ENCODE measurements at places on chromosomes 11 and 22. TPM values are rescaled to one million over a fixed set of nuclear protein-coding genes. Genes with fewer than 3 reads are reported as not detected.

GRCh38 chr11:12009617-12010321 is 1.3 kb upstream of the DKK3 start:
- DNase-seq = no peak

DNA sequence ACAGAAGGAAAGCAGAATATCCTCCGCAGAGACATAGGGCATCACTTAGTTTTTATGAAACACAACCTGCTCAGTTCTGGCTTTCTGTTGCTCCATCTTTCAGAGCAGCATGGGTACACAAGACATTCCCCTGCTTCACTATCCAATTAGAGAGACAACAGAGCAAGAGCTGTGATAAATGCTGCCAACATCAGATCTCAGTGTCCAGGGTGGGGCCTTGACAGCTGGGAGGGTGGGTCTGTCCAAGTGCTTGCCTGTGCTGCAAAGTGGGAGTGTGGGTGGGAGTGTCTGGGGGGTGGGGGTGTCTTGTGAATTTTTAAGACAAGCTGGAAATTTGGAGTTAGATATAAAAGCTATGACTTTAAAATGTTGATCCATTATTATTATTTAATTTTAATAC is 369.6 kb downstream of the TENM4 start:
- DNase-seq = no peak

- no peak for DNase-seq
Observed at GRCh38 chr22:24338726-24339451, 68.3 kb downstream of the SPECC1L start.

DNA sequence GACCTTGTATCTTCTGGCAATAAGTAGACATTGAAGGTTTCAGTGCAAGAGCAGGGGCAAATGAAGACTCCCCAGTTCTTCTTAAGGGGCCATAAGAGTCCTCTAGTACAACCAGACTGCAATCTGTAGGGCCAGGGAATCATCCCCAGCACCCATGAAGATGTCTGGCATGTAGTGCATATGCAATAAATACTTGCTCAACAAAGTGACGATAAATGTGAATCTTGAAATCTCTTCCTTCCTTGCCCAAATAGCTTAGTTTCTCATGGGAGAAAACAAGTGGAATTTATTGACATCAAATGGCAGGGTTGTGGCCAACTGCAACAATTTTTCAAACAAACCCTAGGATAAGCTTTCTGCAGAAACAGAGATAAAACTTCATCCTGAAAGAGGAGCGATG is 107.6 kb downstream of the ABTB2 start:
- no peak for DNase-seq

GRCh38 chr11:75126564-75126963 is 24.3 kb upstream of the SLCO2B1 start:
- no peak for DNase-seq

SCN3B gene
- total RNA-seq = 34.1 TPM

RBFOX2 gene
- total RNA-seq = 228 TPM

ADM2 gene
- total RNA-seq = 0.36 TPM

- DNase-seq = peak; percentile 5
Observed at GRCh38 chr11:32426192-32426591, 9.1 kb downstream of the WT1 start.

DNA sequence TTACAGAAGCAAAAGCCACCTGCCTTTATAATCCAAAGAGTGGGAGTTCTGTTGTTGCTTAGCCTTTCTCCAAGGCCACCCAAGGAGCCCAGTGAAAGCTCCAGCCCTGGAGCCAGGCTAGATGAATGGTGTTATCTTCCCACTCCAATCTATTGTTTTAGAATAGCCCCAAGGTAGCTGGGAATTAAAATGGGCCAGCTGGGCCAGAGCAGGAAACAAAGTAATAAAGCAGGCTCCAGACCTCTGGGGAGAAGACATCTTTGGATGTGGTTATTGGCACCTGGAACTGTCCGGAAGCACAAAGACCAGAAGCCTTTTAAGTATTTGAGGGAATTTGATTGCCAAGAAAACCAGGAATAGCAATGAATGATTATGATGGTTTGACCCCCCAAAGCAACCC is 8.8 kb downstream of the C11orf96 start:
- DNase-seq = no peak

DNA sequence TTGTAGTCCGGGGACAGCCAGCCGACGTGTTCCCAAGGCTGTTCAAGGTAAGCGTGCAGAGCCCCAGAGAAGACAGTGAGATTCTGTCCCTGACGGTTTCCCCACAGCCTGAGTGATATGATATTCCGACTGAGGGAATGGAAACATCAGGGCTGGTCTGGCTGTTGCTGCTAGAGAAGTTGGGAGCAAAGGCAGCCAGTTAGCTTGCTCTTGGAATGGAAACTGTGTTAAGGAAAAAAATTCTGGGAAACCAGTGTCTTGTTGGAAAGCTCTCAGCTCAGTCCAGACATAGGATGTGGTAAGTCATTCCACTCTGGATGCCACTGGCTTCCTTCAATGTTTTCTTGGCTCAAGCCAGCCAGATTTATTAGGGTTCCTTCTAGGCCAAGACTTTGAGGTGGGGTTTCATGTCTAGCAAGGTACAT is 8.8 kb downstream of the CRY2 start:
- no peak for DNase-seq

DNA sequence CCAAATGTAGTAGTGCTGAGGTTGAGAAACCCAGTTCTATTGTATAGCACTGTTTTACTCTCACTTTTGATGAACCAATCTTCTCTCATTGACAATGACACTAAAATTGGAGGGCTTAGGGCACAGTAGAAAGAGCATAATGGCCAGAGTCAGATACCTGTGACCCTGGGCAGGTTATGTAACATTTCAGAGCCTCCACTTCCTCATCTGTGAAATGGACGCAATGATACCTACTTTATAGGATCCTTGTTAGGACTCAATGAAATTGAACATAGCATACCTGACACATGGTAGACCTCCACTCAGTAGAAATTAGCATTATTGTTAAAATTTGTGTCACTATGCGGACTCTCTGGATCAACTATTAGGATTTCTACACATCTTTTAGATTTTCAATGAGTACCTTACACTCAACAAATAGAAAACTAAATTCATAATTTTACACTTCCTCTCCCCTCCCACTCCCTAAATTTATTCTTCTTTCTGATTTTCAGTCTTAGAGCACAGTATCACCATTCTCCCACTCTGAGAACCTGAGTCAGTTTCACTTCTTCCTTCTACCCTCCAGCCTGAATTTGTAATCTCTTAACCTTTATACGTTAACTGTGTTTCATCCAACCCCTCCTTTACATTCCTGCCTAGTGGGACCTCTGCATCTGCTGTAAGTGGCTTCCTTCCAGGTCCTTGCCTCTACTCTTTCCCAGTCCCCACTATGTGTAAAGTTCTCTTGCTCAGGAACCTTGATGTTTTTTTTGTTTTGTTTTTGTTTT is 78.3 kb downstream of the MICAL2 start:
- no peak for DNase-seq

DNA sequence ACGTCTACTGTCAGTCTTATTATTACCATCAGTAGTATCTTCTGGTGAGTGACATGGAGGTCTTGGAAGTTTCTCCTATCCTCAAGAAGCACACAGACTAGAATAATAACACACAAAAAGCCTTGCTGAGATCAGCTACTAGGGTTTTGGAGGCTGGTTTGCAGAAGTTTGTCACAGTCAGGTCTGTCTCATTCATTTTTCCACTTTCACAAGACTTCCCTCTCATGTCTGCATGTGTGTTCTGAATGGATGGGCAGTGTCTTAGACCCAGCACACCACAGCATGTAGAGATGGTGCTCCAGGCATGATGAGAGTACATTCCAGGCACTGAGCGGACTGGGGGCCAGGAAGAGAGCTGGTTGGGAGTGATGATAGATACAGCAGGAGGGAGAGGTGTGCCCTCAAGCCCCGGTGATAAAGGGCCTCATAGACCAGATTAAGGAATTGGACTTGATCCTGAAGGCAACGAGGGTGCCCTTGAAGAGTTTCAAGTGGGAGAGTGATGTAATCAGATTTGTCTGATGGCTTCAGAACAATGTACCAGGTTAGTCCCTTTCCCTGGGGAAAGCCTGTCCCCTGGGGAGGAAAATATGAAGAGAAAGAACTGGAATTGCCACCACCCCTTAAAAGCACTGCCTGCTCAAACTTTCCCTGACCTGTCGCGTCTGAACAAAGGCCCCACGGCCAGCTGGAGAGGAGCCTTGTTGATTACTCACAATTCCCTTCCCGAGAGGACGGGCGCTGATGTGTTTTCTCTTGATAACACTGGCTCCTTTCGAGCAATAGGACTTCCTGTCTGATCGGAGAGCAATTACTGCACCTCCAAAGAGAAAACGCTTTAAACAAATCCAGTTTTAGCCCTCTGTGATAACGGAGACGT is 45.1 kb upstream of the LMO2 start:
- DNase-seq = peak; percentile 45

GRCh38 chr22:30610299-30610698 is 3.3 kb downstream of the TCN2 start:
- no peak for DNase-seq

GRCh38 chr11:116527180-116527991 is 245.4 kb downstream of the BUD13 start:
- no peak for DNase-seq

UBQLNL gene
- total RNA-seq = 4.4 TPM

INS gene
- not detected for total RNA-seq

- no peak for DNase-seq
Observed at GRCh38 chr11:102148059-102148458, 37.8 kb downstream of the YAP1 start.

CLP1 gene
- total RNA-seq = 31.1 TPM

GRCh38 chr11:102468616-102469195 is 16.1 kb upstream of the TMEM123 start:
- no peak for DNase-seq

GRCh38 chr22:23856721-23857605 is 712 bp upstream of the SLC2A11 start:
- peak; percentile 41 for DNase-seq

DGCR6 gene
- total RNA-seq = 1.1 TPM

DNA sequence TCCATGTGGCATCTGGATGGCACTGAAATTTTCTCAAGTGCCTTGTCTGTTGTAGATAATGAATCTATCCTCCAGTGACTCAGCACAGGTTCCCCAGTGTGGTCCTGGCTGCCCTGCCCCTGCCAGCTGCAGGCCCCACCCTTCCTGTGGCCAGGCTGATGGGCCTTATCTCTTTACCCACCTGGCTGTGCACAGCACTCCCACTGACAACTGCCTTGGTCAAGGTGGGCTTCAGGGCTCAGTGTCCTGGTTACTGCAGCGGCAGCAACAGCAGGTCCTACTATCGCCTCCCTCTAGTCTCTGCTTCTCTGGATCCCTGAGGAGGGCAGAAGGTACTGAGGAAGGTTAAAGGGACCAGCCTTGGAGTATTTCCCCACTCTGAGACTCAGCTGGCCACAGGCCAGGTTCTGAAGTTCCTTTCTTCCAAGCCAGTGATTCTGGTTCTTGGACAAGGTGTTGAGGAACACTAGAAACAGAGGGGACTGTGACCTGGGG is 3.1 kb downstream of the HMBS start:
- no peak for DNase-seq

DNA sequence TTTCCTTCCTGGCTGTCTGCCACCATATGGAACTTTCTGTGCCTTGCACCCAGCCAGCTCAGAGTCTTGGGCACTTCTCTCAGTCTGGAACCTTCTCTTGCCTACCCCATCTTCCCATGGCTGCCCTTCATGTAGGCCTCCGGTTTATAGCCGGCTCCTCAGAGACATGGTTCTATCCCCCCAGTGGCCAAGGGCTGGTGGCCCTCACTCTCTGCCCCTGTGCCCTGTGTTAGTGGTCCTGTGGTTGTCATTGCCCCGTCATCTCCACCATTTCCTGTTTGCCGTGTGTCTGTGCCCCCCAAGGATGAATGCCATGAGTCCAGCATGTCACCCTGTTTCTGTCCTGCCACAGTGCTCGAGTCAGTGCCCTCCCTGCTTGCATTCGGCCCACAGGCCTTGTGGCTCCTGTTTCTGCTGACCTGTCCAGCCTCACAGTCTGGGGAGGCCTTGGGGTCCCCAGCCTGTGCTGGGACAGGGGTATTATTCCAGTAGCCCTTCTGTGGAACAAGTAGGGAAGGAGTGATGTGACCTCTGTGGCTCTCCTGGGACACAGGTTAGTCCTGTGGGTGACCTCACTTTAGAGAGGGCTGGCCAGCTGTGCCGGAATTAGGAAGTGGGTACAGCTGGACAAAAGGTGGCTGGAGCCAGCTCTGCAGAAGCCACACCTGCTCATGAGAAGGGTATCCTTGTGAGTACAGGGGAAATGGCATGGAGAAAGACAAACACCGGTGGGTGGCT is 30.7 kb downstream of the ST3GAL4 start:
- no peak for DNase-seq

GRCh38 chr11:100093698-100094097 is 593.4 kb upstream of the ARHGAP42 start:
- DNase-seq = no peak

GRCh38 chr11:7573558-7574296 is 59.9 kb downstream of the PPFIBP2 start:
- DNase-seq = no peak

DNA sequence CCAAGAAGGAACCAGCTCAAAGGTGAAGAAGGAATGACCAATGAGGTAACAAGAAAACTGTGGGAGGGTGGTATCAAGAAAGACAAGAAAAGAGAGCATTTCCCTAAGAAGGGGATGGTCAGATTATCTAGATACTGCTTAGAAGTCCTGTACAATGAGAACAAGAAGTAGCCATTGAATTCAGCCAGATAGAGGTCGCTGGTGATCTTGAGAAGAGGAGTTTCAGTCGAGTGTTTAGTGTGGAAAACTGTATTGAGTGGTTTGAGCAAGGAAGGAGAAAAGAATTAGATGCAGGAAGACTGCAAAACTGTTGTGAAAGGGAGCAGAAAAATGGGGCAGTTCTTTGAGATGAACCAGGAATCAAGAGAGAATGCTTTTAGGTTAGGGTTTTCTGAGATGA is 74.6 kb upstream of the FAT3 start:
- DNase-seq = no peak

- peak; percentile 0 for DNase-seq
Observed at GRCh38 chr22:49310354-49310753, 517.3 kb downstream of the BRD1 start.

OR8A1 gene
- 0.46 TPM for total RNA-seq

NOX4 gene
- 11.5 TPM for total RNA-seq

FBLN1 gene
- total RNA-seq = 238 TPM

- no peak for DNase-seq
Observed at GRCh38 chr22:46628756-46629155, 8.6 kb downstream of the GRAMD4 start.

GRCh38 chr22:43827003-43827735 is 15.1 kb upstream of the EFCAB6 start:
- no peak for DNase-seq

DNA sequence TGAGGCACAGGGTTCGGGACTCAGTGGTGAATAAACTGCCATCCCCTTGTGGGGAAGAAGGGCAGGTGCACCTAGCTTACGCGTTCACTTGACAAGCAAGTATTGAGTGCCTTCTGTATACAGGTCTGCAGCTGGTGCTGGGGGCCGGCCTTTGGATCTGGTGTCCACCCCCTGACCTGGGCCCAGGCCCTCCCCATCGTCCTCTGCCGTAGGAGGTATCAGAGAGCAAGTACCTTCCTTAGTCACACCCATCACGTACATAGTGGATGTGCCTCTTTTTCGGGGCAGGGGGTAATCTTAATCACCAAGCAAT is 53.3 kb downstream of the SMIM38 start:
- no peak for DNase-seq

LMO1 gene
- not detected for total RNA-seq

- peak; percentile 44 for DNase-seq
Observed at GRCh38 chr22:45504373-45505341, 2.0 kb downstream of the FBLN1 start.

- DNase-seq = peak; percentile 60
Observed at GRCh38 chr11:61587951-61588727, 7.3 kb upstream of the SYT7 start.

- no peak for DNase-seq
Observed at GRCh38 chr11:122099374-122100036, 16.5 kb downstream of the BLID start.

Measured in endothelial cell (in vitro differentiated cells).